Activated T-cell treated with anti-CD3 and anti-CD28 coated beads for 4 hours (primary cell): ENCODE measurements at places on chromosomes 12 and 14.

- no peak for DNase-seq
Observed at GRCh38 chr12:32470936-32471470, 71.6 kb downstream of the FGD4 start.

DNA sequence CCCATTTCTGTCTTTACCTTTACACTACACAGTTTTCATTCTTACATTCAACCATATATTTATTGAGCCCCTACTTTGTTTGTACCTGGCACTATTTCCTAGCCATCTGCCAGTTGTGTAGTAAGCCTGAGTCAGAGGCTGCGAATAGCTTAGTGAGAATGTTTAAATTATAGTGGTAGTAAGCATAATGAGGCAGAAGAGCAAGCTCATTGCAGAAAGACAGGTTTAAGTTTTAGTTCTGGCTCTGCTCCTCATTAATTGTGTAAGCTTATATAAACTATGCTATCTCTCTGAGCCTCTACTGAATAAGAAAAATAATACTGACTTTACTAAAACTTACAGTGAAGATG lies 123.5 kb downstream of the NAV3 start:
- DNase-seq: no peak

- DNase-seq: no peak
Observed at GRCh38 chr12:119630962-119631550, 36.9 kb upstream of the PRKAB1 start.

DNA sequence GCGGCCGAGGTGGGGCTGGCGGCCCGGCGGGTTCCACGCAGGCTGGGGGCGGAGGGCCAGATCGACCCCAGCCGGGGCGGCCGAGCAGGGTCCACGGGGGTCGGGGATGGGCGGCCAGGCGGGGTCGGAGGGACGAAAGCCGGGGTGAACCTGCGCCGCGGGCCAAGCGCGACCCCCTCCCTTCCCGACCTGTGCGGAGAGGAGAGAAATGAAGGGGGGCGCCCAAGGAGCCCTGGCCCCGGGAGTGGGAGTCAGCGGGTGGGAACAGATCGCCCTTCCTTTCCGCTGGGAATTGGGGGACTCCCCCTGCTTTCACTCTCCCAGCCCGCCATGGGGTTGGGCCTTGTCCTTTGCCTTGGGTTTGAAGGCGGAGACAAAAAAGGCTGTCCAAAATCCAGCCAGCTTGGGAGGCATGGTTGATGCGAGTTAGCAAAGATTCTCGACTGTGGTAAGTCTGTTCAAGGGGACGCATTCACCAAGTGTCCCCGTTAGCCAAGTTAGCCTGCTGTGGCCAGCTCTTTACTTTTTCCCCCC lies 559 bp upstream of the CKAP4 start:
- DNase-seq: peak; percentile 16

- no peak for DNase-seq
Observed at GRCh38 chr14:56543436-56543835, 36.2 kb upstream of the TMEM260 start.

DNA sequence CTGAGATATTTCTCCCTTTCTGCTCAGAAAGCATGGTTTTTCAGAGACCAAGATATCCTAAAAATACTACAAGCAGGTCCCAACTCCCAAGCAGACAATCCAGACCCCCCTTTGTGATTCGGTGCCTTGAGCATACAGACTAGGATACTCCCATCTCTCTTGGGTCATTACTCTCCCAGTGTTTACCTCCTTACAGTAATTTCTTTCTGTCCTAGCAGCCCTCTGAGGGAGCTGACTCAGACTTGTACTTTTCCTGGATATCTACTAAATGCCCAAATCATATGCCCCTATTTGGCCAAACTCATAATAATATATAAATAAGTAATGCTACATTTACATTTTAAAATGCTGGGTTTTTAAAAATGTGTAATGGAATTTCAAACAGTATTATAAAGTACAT lies 355.6 kb downstream of the LRIG3 start:
- no peak for DNase-seq

GRCh38 chr14:30223385-30223785 lies 295.7 kb upstream of the PRKD1 start:
- no peak for DNase-seq

- DNase-seq: no peak
Observed at GRCh38 chr14:75459099-75459741, 31.4 kb downstream of the JDP2 start.

DNA sequence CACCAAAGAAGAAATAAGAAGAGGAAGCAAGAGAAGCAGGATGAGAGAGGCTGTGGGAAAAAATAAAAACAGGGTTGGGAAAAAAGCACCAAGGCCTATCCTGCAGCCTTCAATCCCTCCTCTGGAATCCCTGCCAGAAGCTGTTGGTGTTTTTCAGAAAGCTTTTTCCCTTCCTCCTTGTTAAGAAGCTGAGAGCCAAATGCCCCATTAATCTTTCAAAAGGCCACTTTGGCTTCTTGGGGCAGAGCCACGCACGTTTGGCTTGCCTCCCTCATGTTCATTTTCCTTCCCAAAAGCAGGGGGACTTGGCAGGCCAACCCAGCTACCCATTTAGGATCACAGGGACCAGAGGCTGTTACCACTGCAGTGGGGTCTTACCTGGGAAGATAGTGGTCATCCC lies 365.3 kb downstream of the NUAK1 start:
- DNase-seq: no peak

DNA sequence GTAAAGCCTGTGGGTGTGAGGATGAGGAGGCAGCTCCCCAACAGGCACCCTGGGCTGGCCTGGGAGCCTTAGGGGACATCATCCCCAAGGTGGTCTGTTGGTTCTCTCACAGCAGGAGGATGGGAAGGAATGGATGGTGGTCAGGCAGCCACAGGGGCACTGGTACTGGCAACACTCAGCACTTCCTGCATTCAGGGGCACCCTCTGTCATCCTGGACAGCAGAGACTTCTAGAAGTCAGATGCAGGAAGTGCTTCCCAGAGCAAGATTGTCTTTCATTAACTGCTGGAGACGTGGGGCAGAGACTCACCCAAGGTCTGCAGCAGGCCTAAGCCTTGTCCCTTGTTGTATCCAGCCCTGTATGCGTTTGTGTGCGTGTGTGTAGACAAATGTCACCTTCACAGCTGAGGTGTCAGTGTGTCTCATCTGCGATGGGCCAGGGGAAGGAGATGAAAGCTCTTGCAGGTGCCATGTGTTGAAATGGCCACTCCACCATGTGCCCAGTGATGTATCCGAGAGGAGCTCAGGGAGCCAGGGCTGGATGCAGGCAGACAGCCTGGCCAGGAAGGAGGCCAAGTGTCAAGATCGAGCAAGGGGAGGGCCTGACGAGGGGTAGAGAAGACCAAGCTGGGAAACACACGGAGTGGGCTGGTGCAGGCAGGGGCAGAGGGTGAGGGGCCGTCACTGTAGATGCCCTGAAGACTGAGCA lies 85.1 kb downstream of the PITPNM2 start:
- no peak for DNase-seq

DNA sequence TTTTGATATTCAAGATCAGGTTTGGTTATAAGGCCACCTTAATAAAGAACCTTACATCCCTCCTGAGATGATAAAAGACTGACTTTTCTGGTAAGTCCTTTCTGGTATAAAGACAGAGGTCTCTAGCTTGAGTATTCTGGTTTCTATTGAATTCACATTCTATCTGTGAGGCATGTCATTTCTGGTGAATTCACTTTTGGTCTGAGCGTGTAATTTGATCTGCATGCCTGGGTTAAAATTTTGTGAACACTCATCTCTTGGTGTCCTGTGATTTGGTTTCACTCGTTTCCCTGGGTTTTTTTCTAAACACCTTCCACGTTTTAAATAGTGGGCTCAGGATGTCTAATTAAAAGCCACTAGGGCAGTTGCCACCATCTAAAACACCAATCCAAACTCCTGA lies 12.2 kb downstream of the EIF5 start:
- no peak for DNase-seq

DNA sequence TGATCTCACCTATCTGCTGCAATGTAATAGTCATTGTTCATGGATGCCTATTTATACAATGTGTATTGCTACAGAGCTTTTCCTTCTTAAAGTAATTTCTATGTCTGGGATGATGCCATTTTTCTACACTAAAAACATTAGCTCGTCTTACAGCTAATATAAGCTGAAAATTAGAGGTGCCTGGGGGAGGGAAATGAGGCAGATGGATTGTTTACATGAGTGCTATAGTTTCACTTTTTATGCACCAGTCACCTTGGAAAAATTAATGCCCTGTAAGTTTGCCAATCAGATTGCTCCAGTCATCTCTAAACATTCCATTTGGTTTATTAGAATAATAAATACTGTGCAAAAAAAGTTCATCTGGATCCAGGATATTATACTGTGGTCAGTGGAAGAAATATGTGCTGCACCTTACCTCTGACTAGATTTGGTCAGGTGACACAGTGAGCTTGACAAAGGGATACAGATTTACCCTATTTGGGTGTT lies 436.2 kb downstream of the RAD51B start:
- no peak for DNase-seq

- no peak for DNase-seq
Observed at GRCh38 chr12:101795786-101796185, 35.0 kb downstream of the GNPTAB start.

DNA sequence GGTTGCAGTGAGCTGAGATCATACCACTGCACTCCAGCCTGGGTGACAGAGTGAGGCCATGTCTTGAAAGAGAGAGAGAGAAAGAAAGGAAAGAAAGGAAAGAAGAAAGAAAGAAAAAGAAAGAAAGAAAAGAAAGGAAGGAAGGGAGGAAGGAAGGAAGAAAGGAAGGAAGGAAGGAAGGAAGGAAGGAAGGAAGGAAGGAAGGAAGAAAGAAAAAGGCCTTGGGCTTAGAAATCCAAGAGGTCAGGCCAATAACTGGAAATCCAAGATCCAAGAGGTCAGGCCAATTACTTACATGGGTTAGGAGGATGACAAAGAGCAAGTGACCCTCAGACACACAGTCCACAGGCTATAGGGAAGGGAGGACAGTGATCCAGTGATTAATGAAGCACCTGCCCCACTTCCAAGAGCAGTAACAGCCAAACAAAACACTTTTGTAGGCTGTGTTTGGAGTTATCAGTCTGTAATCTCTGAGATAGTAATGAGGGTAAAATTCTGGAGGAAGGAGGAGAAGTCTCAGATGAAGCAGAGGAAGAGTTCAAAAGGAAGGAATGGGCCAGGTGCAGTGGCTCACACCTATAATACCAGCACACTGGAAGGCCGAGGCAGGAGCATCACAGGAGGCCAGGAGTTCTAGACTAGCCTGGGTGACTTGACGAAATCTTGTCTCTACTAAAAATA lies 32.2 kb upstream of the SPTLC2 start:
- DNase-seq: no peak

DNA sequence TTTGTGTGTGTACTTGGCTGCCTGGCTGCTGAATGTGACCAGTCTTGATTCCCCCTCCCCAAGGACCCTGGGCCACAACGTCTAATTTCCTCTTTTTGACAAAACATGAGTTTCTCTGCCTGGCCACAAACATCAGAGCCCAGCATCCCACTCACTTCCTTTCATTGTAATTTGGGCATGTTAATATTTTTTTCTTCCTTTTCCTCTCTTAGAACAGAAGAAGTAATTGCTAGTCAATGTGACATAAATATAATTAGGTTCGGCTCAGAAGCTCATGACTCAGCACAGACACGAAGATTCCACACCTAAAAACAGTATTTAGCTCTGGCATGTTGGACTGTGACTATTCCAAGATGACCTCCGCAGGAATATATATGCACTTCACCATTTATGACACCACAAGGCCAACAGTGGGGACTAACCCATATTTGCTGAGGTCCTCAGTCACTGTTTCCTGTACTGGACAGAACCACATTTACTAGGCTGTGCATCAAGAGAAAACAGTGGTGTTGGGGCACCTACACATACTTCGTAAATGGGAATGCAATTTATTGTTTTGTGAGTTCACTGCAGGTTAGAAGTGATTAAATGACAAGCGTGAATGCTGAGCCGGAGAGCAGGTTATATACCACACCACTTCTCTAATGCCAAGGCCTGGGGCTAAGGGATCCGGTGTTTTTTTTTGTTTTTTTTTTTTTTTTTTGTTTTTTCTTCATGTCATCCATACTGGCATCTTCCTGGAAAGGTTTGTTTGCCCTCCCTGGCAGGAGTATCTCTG lies 4.2 kb downstream of the GSG1 start:
- no peak for DNase-seq

- DNase-seq: no peak
Observed at GRCh38 chr14:53668897-53669296, 287.7 kb downstream of the BMP4 start.

- no peak for DNase-seq
Observed at GRCh38 chr14:54676812-54677708, 110.1 kb downstream of the SAMD4A start.

GRCh38 chr14:104445832-104446381 lies 133.7 kb upstream of the C14orf180 start:
- DNase-seq: no peak

- DNase-seq: no peak
Observed at GRCh38 chr12:89486264-89486663, 38.3 kb downstream of the GALNT4 start.

DNA sequence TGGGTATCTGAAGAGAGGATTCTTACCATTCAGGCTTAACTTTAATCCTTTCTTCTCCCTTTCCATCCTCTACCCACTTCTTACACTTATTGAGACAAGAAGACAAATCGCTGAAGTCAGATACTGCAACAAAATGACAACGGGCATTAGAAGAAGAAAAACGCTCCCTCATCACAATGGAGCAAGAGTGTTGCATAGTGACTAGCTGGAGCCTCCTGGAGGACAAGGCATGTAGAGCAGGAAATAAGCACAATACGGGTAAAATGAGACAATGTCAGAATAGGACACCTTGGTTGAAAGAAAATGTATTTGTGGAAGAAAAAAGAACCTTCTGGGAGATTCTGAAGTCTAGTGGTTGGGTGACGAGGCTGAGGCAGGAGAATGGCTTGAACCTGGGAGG lies 501.0 kb downstream of the RERGL start:
- DNase-seq: no peak

DNA sequence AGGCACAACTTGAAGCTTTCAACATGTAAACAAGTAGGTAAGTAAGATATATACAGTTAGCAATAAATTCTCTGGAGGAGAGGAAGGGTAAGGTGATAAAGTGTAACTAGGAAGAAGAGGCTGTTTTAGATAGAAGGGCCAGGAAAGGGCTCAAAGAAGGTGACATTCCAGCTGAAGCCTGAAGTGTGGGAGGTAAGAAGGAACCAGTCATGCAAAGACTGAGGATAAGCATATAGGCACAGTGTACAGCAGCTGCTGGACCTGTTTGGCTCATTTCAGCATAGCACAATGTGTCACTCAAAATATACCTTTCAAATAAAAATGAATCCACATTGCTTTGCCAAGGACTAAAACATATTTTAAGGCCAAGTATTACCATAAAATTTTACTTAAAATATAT lies 28.6 kb upstream of the ARL1 start:
- DNase-seq: no peak

DNA sequence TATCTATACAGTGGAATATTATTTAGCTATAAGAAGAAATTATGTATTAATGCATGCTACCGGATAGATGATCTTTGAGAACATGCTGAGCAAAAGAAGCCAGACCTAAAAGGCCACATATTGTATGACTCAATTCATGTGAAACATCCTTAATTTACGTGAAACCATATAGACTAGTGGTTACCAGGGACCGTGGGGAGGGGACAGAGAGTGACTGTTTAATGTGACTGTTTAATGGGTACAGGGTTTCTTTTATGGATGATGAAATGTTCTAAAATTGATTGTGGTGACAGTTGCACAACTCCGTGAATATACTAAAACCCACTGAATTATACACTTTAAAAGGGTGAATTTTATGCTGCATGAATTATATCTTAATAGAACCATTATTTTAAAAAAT lies 8.5 kb upstream of the BCL7A start:
- DNase-seq: no peak
